ENCODE measurements at places on chromosomes 7 and 10.

- no peak for DNase-seq
Measured at GRCh38 chr7:69803699-69804516, 205.6 kb downstream of the AUTS2 start.

GRCh38 chr10:128466831-128467371 lies 340.7 kb upstream of the MKI67 start:
- DNase-seq, result no peak

GRCh38 chr10:36534471-36535002 lies 590.9 kb upstream of the ANKRD30A start:
- no peak for DNase-seq

GRCh38 chr10:70756700-70757360 lies 28.3 kb downstream of the TBATA start:
- DNase-seq, result no peak
